A549 treated with GW870086 at 1 μM for 4 hours (cell line): ENCODE measurements at places on chromosomes 7 and 10. TPM values are rescaled to one million over a fixed set of nuclear protein-coding genes. Genes with fewer than 3 reads are reported as not detected.

The GIMAP4 gene
- not detected in 5 replicates for total RNA-seq

The GDI2 gene
- 198 to 267 TPM (median 211 TPM) in 5 replicates for total RNA-seq

The SLC18A2 gene
- 0.03 TPM in 1 of 5 replicates, not detected in the others for total RNA-seq

The AKR1B1 gene
- total RNA-seq: 2,159 to 2,676 TPM (median 2,540 TPM) in 5 replicates
